Ascending aorta (tissue), 2 donors: ENCODE measurements at places on chromosomes 1 and 21.

DNA sequence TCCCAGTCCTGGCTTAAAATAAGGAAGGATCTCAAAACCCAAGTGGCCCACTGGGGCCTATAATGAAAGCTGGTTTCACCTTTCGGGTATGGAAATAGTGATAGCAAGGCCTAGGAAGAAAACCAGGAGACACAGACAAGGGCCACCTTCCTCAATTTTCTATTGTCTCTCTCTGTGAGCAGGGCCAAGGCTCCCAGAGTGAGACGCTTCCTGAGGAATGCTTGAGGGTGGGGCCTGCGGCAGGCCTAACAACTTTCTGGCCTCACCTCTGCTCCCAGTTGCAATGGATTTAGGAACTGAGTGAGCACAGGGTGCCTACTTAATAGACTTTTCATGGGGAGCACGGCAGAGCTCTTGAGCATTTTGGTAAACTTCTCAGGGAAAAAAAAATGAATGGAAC lies 300.9 kb downstream of the ASTN1 start:
- DNase-seq: no peak

DNA sequence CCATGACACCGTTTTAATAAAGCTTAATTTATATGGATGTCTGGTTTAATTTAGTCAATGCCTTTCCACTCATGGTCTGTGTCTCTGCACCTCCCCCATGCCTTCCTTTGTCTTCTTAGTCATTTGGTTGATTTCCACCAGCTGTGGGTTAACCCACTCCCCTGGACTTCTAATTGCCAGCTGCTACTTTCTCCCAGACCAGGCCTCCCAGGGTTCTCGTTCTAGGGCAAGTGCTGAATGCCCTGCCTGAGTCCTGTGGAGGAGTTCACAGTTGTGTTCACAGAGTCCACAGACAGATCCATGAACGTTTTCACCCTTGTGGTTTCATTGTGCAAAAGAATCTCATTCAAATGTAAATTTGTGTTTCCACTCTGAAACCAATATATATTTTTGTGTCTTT lies 243.4 kb downstream of the NUF2 start:
- no peak for DNase-seq

DNA sequence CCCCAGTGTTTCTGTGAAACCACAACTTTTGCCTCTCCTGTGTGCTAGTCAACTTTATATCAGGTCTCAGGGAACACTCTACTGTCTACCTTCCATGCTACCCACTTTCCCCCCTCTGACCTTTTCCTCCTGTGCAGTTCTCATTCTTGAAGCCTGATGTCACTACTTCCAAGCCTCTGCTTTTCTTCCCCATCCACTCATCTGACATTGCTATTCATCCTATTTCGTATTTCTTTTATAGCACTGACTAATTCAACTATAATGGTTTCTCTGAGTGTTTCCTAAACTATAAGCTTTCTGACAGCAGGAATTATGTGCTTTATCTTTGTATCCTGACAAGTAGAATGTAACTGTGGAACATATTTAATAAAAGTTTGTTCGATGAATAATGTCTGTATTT lies 18.2 kb upstream of the DPH5 start:
- no peak for DNase-seq

- DNase-seq: no peak
Measured at GRCh38 chr1:160437432-160438316, 37.3 kb downstream of the VANGL2 start.

DNA sequence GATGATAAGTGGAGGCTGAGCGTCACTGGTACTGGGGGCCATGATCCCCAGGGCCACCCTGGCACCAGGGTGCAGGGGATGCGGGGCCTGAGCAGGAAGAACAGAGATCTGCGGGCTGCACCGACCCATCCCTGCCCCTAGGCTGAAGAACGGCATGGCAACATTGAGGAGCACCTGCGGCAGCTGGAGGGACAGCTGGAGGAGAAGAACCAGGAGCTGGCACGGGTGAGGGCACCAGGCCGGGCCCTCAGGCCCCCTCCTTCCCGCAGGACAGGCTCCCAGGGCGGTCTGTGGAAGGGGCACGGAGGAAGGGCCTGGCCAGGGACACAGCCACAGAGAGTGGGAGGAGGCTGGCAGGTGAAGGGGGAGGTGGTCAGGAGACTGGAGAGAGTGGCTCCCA lies 21.8 kb downstream of the PPFIA4 start:
- no peak for DNase-seq

DNA sequence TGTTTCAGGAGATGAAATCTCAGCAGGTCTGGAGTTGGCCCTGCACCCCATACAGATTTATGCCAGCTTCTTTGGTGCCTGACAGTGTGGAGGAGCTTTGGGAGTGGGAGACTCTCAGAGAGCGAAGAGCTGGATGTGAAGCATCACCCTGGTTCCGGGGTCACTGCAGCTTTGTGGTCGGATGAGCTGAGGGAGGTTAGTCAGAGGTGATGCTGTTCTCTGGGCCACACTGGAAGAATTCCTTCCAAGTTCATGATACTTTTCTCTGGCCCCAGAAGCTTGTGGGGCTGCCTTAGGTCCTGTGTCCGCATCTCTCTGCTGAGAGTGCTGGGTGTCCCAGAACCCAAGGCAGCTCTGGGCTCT lies 467.8 kb downstream of the CAMTA1 start:
- DNase-seq: no peak

DNA sequence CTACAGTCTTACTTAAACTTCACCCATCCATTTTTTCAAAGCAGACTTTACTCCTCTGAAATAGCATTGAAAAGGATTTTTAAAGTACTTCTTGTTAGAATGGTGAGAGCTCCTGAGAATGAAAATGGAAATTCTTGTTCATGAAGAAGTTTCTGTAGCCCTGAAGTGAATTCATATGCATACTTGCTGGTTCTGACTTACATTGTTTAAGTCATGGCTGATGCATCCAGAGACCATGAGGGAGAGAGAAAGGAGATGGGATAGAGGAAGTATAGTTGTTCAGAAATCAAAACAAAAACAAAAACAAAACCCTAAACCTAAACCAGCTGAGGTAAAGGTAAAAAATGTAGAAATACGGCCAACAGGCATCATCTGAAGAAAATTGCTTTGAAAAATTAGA lies 27.1 kb upstream of the SAMSN1 start:
- no peak for DNase-seq

DNA sequence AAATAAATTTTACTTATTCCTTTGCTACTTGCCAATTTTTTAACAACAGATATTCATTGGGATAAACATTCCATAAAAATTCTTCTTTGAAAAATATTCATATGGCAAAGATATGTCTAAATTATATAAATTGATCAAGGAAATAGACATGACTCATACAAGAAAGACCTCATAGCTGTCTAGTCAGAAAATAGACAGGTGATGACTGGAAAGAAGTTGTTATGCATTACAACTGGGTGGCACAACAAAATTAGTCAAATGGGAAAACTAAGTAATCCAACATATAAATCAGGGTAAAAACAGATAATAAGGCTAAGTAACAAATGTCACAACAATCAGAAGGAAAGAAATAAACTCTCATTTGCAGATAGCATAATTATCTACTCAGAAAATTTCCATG lies 92.0 kb downstream of the USH2A start:
- DNase-seq: no peak

DNA sequence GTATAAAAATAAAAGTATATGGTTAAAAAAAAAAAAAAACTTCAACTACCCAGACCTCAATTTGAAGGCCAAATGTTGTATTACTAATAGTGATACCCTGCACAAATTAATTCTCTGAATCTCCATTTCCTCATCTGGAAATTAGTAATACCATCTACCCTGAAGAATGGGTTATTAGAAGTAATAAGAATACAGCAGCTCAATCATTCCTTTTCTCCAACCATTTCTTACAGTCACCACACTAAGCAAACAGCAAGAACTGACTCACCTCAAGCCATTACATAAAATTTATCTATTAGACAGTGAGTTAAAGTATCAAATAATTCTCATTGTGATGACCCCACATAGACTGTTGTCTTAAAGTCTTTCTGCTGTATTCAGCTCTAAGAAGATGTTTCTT lies 39.6 kb downstream of the RERE start:
- DNase-seq: no peak

DNA sequence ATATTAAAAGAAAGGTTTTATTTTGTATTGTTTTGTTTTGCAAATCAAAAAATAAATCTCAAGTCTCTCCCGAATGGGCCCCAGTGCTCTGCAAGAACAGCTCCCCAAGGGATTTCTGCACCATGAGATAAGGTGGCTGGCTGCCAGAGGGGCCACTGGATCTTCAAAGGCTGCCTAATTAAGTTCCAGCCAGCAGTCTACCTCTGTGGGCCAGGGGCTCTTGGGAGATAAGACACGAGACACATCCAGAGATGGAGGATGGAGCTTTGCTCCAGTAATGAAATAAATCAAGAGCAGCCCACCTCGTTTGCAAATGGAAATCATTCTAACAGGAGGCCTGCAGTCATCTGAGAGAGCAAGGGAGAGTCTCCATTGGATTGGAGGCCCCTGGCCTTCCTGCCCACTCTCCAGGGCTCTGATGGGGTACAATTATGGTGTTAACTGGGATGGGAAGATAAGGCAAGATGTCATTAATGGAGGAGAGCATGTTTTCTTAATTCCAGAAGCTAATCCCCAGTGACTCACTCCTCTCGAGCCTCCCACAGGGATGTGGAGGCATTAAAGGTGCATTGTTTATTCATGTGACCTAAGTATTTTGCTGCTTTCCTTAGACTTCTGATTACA lies 155.2 kb upstream of the KAZN start:
- DNase-seq: no peak

GRCh38 chr1:97441966-97442365 lies 478.9 kb downstream of the DPYD start:
- no peak for DNase-seq

- DNase-seq: no peak
Measured at GRCh38 chr1:210525716-210526454, 197.2 kb downstream of the HHAT start.

- no peak for DNase-seq
Measured at GRCh38 chr21:35586305-35586704, 474.0 kb downstream of the SETD4 start.

GRCh38 chr1:208461680-208462079 lies 217.5 kb upstream of the PLXNA2 start:
- no peak for DNase-seq

DNA sequence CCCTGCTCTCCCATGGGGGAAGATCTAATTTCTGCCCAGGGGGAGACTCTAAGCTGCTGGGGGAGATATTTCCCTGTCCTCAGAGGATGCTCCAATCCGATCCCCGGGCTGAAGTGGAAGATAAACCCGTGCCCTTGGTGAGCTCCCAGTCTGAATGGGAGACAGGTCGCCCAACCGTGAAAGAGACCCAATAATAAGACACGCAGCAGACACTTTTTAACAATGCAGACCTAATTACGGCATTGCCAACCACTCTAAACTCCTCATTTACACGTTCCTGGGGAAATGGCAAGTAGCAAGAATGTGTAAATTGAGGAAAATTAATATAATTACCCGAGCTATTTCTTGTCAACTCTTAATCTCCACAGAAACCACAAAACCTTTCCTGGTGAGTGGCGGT lies 48.7 kb upstream of the ACTL8 start:
- DNase-seq: no peak

GRCh38 chr1:33176362-33176850 lies 5.4 kb downstream of the TRIM62 start:
- DNase-seq: no peak

DNA sequence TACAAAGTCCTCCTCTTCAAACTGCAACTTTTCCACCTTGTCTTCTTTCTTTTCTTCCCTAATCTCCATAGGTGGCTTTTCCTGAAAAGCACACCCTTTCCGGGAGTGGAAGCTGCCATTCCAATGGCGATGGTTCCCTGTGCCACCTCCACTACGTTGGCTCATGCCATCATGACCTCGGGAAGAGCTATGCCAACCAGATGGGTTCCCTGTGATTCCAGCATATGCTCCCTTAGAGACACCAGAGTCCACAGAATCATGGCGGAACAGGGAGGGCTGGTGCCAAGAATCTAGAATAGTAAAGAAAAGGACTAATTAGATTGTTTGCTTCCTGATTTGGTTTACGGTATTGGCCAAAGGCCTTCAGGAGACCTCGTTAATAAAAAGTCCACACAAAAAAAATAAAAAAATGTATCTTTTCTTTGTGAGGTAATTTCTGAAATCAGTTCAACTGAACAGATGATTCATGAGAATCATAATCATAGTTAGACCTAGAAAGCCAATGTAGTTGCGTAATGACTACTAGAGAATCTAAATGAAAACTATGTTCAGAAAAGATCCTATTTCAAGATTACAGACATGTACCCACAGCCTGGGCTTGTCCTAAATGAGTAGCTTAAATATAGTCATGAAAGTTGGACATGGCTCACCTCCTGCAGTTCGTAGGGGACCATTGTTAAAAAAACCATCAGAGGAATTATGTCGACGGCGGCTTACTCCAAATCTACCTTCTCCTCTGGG lies 30.9 kb upstream of the CCDC17 start:
- DNase-seq: no peak

- DNase-seq: no peak
Measured at GRCh38 chr1:89943846-89944781, 50.8 kb upstream of the ZNF326 start.

GRCh38 chr1:91374086-91374485 lies 30.6 kb downstream of the HFM1 start:
- no peak for DNase-seq

DNA sequence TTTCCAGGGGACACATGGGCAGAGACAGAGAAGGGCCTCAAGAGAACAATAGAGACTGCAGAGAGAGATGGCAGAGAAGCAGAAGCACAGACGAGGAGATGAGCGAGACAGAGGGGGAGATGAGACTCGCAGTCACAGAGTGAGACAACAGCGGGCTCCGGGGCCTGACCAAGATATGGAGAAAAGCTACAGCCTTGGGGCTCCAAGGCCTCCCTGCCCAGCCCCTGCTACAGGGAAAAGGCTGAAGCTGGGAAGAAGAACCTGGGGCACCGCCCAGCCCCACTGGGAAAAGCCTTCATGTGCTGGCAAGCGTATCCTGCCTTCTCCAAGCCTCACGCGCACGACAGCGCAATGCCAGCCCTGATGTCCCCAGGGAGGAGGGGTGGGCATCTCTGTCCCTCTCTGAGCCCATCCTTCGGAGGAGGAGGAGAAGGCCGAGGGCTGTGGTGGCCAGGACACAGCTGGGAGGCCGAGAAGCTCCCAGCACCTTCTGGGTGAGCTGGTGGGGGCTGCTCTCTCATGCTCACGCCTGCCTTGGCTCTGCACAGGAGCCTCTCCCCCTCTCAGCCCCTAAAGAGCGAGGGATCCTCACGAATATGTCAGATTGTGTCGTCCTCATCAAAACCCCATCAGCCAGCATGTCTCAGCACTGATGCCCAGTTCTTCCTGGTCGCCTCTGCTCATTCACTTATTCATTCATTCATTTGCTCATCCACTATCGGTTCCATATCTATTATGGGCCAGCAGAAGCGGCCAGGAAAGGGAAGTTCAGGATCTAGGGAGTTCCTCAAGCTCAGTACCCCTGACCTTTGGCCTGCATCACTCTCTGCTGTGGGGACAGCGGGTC lies 56.6 kb downstream of the ACOT7 start:
- DNase-seq: no peak

- no peak for DNase-seq
Measured at GRCh38 chr1:36366091-36366661, 19.5 kb downstream of the STK40 start.

DNA sequence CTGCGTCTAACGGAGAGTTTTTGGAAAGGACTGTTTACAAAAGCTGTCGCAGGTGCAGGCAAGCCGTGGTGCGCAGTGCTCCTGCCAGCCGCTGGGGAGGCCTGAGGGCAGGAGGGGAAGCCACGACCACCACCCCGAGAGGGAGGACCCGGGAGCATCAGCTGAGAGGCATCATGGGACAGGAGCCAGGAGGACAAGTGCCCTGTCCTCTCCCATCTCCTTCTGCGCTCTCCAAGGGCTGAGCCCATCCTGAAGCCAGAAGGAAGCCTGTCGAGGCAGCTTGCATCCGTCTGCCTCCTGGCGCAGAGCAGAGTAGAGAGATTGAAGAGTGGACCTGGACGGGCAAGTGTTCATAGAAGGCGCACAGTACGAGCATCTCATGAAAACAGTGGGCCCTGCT lies 310.9 kb downstream of the KIF26B start:
- no peak for DNase-seq
